ENCODE measurements at places on chromosomes 2 and 18.

DNA sequence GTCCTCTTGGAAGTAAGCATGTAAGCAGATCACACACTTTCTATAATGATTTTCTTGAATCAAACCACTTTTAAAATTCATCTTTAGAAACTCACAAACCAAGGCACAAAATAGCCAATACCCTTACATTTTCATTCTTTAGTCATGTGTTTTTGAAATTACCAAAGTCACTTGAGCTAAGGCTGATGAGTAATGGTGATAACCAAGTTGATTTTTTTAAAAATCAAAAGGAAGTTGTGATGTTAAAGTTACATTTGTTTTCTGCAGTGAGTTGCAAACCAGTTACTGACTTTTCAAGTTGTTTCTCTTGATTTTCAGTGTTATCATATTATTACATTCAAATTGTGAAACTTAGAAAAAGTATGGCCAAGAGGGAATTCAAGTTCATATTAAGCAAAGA is 21.5 kb upstream of the IL18RAP start:
- no peak for DNase-seq

- DNase-seq: no peak
These were observed 19.8 kb downstream of the FAM171B start for GRCh38 chr2:186713691-186714090.

- DNase-seq: no peak
These were observed 35.6 kb upstream of the UBE2F start for GRCh38 chr2:237931205-237931721.

GRCh38 chr2:212979799-212980198 is 171.6 kb downstream of the IKZF2 start:
- no peak for DNase-seq

- no peak for DNase-seq
These were observed 261.9 kb upstream of the SIX3 start for GRCh38 chr2:44679584-44679983.

Data from lung microvascular endothelial cell (primary cell).